Skeletal muscle cell (primary cell): ENCODE measurements at places on chromosomes 6 and 20.

DNA sequence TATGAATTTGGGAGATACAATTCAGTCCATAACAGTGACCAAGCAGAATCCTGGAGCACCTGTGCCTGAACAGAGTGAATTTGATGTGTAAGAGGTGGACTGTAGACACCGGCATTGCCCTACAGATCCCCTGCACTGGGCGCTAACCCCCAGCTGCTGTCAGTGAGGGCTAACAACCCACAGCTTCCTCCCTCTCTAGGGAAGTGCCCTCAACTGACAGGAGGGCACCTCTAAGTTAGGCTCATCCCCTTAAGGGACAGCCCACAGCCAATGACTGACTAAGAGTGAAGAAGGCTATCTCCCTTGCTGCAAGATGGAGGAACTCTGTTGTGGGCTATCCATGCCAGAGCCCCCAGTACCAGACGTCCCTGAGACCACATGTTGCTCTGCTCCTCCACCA, 15.3 kb upstream of the BPIFB1 start:
- DNase-seq, result no peak

GRCh38 chr20:35637276-35637675, 21.6 kb downstream of the SPAG4 start:
- no peak for DNase-seq

GRCh38 chr6:46684771-46685170, 2.9 kb upstream of the TDRD6 start:
- DNase-seq, result no peak

GRCh38 chr6:150905769-150906168, 40.3 kb downstream of the MTHFD1L start:
- no peak for DNase-seq

- DNase-seq, result no peak
Measured at GRCh38 chr6:163659803-163660202, 245.3 kb downstream of the QKI start.

DNA sequence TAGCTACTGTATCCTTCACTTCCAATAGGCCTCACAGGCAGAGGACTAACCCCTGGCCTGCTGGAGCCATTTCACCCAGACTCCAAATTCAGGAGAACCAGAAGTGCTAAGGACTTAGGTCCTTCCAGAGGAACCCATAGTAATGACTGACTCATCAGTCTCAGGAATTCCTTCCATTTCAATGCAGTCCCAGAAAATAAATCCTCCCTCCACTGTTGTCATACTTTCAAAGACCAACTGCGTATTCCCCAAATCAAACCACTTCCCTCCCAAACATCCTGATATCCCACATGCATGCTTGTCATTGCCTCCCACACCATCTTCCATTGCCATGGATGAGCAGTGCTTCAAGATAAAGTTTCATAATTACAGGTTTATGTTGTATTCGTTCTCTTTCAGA, 31.8 kb upstream of the NT5E start:
- peak; percentile 55 for DNase-seq

DNA sequence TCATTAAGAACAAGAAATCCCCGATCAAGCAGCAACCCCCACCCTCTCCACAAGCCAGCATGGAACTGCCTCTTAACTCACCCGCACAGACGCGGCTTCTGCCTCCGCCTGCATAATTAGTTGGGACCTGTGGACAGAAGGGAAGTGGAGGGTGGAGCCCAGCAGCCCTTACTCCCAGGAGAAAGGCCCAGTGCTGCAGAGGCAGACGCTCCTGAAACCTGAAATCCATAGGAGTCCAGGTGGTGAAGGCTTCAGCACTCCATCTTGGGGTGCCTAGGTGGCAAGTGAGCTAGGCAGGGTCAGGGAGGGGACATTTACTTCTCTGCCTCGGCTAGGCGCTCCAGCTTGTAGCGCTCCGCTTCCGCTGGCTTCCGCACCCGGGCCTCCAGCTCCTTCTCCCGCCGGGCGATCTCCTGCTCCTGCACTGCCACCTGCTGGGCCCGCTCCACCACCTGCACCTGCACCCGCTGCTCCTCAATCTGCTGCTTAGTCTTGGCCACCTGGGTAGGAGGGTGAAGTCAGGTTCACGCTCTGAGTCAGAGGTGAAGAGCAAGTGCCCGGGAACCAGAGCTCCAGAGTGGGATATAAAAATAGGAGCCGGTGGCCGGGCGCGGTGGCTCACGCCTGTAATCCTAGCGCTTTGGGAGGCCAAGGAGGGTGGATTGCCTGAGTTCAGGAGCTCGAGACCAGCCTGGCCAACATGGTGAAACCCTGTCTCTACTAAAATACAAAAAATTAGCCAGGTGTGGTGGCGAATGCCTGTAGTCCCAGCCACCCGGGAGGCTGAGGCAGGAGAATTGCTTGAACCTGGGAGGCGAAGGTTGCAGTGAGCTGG, 10.7 kb downstream of the TUBB start:
- DNase-seq, result no peak

- DNase-seq, result no peak
Measured at GRCh38 chr6:149889326-149889725, 8.6 kb downstream of the RAET1E start.

DNA sequence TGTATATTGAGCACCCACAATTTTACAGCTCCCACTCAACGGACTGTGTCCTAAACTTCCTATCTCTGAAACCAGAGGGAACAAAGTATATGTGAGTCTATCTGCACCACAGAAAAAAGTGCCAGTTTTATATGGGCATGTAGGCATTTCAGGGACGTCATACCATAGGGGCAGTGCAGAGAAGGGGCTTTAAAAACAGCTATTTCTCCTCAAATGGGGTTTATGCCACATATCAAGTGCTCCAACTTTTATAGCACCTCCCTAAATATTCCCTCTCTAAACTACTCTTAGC, 28.9 kb upstream of the ASF1A start:
- no peak for DNase-seq

- DNase-seq, result no peak
Measured at GRCh38 chr6:3533981-3534380, 77.1 kb upstream of the SLC22A23 start.

DNA sequence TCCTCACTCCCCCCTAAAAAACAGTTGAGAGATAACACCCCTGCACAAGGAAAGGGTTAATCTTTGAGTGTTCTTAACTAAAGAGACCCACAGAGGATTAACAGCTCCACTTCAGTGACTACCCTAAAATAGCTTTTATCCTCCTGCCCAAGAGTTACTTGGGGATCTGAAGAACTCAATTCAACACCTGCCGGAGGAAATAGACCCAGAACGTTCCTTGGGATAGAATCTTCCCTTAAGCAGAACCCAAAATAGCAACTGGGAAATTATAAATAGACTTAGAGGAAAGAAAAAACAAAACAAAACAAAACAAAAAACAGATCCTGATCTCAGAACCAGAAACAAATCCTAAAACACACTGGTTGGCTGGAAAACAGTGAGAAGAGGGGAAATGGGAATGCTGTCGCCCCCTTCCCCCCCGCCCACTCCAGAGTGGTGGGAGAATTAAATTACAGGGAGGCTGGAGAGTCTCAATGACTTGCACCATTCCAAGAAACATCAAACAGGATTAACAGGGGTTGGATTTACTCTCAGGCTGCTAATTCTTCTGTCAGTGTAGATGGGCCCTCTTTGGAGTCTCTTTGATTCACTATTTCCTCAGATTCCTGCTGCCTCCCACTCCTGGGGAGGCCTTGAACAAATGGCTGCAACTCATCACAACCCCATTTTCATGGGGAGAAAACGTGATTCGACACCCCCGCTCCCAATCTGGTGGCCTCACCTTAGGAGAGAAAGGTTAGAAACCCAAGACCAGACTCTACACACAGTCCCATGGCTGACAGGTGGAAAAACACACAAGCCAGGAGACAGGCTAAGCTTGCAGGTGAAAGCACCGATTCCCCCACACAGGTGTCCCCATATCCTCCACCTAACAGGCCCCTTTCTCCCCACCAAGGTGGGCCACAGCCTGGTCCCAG, 1.4 kb downstream of the PLAGL2 start:
- DNase-seq, result no peak

DNA sequence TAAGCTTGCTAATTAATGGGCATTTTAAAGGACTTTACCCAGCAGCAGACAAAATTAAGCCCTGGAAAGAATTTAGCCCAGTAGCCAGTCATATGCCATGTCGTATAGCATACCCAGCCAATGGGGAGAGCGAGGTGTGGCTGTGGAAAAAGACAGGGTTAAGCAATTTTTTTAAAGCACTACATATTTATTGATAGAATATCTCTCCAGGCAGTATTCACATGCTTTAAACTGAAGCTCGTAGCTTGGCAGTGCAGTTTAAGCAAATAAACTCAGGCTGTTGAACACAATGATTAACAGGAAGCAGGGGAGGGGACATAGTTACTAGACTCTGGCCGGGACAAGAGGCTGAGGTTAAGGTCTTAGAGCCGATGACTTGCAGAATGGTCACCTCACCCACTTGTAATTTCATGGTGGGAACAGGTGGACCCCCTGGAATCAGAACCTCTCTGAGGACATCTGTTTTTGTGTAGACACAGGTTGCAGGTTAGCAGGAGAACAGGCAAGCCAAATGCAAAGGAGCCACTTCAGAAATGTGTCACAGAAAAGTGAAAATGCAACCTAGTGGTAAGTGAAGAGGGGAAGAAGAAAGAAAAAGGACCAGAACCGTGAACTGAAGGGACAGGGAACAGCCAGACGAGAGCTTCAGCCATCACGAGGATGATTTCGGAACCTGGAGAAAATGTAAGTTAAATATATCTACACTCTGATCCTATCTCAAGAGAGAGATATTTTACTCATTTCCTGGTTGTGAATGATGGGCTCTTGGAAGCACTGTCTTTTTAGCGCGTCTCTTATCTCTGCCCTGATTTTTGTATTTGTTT, 7.2 kb downstream of the GCNT2 start:
- no peak for DNase-seq

DNA sequence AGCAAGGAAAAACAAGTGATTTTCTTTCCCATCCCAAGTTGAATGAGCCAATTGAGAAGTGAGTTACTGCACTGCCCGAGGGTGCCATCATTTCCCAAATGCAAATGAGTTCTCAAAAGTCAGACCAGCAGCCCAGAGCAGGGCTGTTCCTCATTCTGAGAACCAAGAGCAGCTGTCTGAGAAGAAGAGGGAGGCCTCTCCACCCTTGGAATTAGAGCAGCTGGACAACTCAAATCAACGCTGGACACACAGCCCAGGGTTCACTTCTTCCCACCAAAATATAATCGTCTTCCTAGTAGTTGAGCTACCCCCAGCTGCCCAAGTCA, 4.6 kb upstream of the PREX1 start:
- no peak for DNase-seq

DNA sequence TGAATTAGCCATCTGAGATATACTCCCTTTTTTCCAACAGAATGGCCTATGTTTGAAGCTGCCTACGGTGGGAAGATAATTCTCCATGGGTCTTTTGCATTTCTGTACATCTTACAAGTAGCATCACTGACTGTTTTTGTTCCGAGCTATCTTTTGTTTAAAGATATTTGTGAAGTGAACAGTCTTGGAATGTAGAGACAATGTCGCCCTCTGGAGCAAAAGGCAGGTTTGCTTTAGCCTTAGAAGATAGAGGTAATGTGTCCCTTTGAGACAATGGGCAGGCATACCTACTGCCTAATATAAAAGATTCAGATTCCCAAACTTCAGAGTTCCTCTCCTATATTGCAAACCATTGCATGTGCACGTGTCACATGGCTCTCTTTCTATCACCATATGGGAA, 347.8 kb upstream of the CNR1 start:
- DNase-seq, result no peak

- no peak for DNase-seq
Measured at GRCh38 chr6:53269827-53270226, 78.9 kb downstream of the ELOVL5 start.

- no peak for DNase-seq
Measured at GRCh38 chr6:45854149-45854742, 161.4 kb downstream of the CLIC5 start.

- no peak for DNase-seq
Measured at GRCh38 chr6:34574647-34575293, 18.6 kb upstream of the SPDEF start.

DNA sequence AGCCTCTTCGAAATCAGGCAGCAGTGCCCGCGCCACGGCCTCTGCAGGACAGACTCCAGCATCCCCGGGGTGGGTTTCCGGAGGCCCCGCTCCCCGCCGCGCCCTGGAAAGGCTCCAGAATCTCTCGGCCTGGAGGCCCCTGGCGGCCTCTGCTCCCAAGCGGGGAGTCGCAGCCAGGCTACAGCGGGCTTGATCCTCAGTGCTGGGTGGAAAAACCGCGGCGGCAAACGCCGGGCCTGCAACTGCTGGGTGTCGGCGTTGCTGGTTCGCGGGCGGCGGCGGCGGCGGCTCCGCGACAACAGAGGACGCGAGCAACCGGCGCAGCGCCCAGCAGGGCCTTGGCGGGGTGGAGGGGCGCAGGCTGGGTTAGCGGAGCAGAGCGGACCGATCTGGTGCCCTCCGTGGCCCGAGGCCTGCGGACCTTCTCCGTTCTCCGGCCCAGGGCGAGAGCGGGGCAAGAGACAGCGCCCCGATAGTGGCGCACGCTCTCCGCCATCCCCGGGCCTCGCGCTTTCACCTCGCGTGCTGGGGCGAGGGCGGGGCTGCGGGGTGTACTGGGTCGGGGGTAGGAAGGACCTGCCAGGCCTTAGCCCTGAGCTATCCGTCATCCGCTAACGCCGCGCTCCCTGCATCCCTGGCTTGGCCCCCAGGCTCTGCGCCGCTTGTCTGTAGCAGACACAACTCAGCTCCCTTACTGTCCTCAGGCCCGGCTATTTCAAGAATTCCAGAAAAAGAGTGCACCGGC, 3.4 kb upstream of the ZNF292 start:
- DNase-seq, result no peak

- peak; percentile 58 for DNase-seq
Measured at GRCh38 chr20:14959506-14960475, 622.4 kb upstream of the FLRT3 start.

DNA sequence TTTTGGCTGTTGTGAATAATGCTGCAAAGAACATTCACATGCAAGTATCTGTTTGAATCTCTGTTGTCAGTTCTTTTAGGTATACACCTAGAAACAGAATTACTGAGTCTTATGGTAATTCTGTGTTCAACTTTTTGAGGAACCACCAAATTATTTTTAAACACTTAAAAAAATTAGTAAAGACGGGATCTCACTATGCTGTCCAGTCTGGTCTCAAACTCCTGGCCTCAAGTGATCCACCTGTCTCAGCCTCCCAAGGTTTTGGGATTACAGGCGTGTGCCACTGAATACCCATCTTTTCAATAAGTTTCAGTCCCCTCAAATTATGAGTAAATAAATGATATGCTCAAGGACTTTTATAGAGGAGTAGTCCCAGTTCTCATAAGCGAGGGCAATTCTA, 17.5 kb downstream of the SPATS1 start:
- no peak for DNase-seq

- DNase-seq, result peak; percentile 52
Measured at GRCh38 chr6:99520855-99521632, 5.8 kb upstream of the USP45 start.

GRCh38 chr6:119760046-119760445, 410.5 kb upstream of the MAN1A1 start:
- DNase-seq, result no peak

GRCh38 chr6:160871320-160871719, 120.2 kb upstream of the MAP3K4 start:
- DNase-seq, result no peak
